ENCODE measurements at places on chromosomes 7 and 10.

DNA sequence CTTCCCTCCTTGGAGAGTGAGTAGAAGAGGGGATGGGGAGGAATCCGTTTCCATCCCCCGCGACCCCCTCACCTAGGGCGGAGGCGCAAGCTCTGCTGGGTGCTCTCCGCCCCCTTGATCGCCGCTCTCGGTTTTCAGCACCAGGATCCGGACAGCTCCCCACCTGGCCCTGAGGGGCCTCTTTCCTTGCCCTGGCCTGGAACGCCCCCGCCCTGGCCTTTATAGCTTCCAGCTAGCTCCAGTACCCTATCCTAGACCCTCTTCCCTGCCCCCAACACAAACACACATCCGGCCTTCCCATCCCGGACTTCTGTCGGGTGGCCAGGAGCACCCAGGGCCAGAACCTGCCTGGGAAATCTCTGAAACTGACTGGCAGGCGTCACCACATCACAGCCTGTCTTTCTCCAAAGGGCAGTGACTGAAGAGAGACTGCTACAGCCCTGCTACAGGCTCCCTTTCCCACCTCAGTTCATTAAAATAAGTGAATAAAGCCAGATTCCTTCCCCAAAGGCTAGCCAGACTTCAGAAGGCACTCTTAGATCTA is 72.3 kb upstream of the LEP start:
- no peak for DNase-seq

- no peak for DNase-seq
Measured at GRCh38 chr10:84456126-84456525, 127.7 kb downstream of the CCSER2 start.

DNA sequence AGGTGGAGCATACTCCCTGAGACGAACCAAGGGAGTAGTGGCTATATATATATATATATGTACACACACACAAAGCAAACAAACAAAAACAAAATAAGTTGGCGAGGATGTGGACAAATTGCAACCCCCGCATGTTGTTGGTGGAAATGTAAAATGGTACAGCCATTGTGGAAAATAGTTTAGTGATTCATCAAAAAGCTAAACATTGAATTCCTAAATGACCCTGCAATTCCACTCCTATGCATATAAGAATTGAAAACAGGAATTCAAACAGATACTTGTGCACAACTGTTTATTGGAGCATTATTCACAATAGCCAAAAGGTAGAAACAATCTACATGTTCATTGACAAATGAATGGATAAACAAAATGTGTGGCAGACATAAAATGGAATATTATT is 407.9 kb downstream of the KCNMA1 start:
- no peak for DNase-seq

GRCh38 chr7:1531979-1532455 is 1.5 kb downstream of the MAFK start:
- no peak for DNase-seq

DNA sequence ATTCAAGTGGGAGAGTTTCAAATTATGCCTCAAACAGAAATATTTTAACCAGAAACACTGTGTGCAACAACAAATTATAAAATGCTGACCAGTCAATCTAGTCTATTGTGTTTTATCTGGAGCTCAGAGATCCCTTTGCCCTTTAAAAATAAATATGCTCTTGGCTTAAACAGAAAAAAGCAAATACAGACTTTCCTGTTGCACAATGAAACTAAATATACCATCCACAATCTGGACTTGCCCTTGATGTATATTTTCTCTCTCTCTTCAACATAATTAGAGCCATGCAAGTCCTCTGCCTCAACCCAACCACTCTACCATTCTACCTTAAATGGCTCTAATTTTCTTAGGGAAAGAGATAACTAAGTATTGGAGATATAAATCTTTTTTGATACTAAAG is 34.9 kb downstream of the ASAH2 start:
- no peak for DNase-seq

DNA sequence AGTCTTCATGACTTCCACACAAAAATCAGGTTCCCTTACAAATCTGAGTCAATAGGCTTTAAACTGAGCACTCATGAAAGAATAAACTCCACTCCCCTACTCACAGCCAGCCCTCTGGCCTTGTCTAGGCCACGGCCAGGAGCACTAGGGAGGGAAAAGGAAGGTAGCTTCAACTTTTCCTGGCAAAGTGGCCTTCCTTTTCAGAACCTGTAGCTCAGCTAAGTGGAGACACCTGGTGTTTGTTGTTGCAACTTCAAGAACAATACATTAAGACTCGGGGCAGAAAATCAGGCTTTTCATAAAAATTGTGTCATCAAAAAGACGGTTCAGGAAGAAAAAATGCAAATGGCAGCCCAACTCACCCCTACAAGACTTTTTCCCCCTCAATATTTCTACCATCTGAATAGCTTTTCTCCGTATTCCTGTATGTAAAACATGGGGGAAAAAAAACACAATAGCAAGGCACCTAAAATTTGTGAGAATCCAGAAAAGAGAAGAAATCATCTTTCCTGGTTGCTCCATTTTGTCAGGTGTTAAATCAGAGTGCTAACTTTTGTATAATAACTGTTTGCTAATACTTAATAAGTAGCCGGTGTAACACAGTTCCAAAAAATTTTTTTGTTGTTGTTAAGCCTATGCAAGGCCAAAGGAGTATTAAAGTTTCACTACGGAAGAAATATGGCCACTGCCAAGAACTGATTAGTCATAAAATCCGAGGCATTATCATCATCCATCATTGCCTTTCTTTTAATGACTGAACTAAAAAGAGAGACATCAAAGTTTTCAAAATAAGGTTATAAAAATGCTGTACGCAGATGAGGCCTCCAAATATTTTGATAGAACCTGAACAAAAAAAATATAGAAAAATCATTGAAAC is 66.2 kb upstream of the ARID5B start:
- DNase-seq, result no peak
